Cortex of kidney (tissue), 1 donor: ENCODE measurements at places on chromosomes 6 and 20.

DNA sequence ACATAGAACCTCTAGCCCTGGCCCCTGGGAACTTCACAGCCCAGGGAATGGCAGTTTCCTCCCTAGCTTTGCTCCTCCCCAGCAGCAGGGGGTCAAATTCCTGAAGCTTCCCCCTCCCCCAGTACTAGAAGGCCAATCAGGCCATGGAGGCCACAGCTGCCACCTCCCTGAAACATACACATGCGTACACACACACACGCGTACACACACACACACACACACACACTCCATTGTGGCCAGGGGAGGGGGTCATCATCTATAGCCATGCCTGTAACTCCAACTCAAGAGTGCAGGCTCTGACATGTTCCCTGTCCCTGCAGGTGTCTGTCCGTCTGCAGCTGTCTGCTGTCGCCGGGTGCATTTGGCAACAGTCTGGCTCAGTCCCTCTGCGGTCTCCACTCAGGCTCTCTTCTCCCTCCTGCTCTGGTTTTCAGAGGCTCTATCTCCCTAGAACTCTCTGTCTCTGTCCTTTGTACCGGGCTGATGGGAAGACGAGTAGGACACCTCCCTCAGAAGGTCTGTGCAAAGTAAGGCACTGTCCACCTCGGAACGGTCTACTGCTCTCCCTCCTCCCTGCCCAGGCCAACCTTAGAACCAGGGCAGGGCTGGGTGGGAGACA, 1.4 kb downstream of the LRFN2 start:
- DNase-seq, result no peak

GRCh38 chr20:49867453-49868215, 47.7 kb downstream of the SPATA2 start:
- DNase-seq, result no peak

DNA sequence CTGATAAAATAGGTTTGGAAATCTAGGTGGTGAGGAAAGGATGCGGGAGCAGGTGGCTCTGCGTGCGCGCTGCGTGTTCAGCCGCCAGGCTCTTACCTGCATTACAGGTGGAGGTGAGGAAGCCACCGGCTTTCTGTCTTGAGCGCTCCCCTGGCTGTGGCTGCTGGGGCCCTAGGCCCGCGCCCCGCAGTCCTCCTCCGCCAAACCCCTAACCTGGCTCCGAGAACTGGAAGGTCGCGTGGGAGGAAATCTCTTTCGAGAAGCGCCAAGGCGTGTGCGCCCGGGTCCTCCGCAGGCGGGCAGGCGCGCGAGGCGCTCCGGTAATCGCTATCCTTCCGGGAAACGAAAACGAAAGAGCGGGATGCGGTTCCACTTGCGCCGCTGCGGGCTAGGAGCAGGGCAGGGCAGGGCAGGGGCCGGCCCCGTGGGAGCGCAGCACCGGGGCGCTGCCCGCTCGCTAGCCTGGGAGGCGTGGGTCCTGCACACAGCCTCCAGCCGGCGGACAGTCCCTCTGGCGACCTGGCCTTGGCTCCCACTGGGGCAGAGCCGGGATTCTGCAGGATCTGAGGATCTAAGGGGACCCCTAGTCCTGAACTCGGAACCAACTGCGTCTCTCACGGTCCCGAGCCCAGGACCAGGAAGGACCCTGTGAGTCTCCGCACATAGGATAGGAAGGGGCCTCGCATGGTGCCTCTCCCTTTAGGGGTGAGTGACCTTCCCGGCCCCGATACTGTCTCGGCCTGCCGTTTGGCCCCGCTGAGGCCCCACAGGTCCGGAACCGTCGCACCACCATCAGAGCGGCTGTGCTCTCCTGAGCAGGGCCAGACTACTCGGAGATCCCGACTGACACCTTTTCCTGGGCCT, at the start of gene ETV7:
Gene ETV7 (minus strand): TSS at position 230 of the 864 bp plus-strand sequence. CDS start 128 bp downstream, at position 102.
- no peak for DNase-seq

DNA sequence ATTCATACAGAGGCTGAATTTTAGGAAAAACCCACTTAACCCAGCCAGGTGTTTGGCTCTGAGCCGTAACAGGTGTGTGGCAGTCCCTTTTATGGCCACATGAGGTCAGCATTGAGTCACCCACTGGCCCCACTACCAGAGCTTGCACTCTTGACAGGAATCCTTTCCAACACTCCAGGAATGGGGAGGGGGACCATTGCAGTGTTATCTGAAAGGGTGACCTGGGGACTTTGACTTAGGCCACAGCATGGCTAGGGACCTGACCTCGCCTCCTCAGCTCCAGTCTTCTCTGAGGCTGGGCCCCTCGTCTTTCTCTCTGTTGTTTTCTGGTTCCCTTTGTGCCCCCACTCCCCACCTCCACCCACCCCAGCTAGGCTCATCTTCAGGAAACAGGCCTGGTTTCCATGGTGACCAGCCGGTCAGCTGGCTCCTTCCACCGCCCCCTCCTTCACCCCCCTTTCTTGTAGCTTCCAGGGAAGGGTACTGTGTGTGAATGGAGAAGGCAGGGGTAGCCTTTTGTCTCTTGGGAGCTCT, 2.1 kb upstream of the TMEM151B start:
- no peak for DNase-seq

DNA sequence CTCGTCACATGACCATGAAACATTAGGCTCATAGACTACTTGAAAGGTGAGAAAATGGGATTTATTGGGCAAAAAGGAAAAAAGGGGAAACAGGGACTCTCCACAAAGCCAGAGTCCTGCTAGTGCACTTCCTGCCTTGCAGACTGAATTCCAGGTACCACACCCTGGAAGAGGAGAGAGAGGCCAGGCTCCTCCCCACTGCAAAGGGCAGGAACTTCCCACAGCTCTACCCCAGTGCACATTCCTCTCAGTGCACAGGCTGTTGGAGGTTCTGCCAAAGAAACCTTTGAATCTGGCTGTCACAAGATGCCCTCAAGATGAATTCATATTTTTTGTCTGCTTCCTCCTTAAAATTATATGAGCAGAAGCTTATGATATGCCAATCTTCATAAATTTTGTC, 920.4 kb upstream of the GJE1 start:
- no peak for DNase-seq

GRCh38 chr6:24719125-24719971, at the start of gene C6orf62:
C6orf62 (minus strand) TSS chr6:24719154; CDS start chr6:24718668, 486 bp downstream.
- DNase-seq, result no peak

GRCh38 chr6:31687321-31687720, 6.5 kb upstream of the LY6G5C start:
- no peak for DNase-seq

- no peak for DNase-seq
These were observed 185.6 kb downstream of the TSHZ2 start for GRCh38 chr20:53157443-53158408.

GRCh38 chr6:34583861-34584604, 27.9 kb upstream of the SPDEF start:
- DNase-seq, result no peak

DNA sequence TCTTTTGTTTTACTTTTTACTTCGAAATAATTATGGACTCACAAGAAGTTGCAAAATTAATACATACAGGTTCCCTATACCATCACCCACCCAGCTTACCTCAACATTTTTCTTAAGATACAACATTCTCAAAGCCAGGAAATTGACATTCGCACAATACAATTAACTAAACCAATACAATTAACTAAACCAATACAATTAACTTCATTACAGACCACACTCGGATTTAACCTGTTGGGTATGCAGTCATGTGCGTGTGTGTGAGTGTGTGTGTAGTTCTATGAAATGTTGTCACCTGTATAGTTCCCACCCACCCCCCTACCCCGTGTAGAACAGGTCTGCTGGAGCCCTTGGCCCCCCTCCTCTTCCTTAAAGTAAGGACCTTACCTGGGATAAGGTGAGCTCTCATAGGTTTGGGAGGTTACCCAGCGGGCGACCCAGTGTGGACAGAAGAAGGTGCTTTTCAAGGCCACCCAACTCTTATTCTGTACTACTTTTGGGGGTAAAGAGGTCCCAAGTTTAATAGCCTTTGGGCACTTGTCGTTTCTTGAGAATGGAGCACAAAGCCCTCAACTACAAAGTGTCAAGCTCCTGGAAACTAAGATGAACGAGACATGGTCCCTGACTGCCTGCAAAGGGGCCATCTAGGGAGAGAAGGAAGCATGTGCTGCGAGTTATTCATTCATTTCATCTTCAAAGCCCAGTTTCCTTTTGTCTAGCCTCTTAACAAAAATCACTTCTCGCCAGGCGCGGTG, 544 bp upstream of the STK38 start:
- no peak for DNase-seq

DNA sequence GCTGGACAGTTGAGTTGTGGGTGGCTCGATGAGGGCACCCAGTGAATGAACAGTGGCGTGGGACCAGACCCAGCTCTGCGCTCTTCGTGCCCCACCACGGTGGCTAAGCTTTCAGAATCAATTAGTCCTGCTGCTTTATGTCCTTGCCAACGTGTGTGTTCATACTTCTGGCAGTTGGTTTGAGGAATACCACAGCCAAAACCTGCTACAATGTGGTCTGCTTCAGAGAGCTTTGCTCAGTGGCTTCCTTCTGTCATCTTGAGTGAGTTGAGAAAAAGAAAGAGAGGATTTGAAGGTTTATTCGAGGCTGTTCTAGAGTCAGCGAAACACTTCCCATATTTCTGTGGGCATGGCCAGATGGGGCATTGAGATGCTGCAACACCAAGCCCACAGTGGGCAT, 39.5 kb upstream of the SLC22A2 start:
- DNase-seq, result no peak

GRCh38 chr6:4942673-4943009, 61.2 kb downstream of the RPP40 start:
- DNase-seq, result no peak

- no peak for DNase-seq
These were observed 140.5 kb downstream of the BTBD3 start for GRCh38 chr20:12058216-12058615.

GRCh38 chr6:42354702-42355101, 97.0 kb downstream of the TRERF1 start:
- no peak for DNase-seq

DNA sequence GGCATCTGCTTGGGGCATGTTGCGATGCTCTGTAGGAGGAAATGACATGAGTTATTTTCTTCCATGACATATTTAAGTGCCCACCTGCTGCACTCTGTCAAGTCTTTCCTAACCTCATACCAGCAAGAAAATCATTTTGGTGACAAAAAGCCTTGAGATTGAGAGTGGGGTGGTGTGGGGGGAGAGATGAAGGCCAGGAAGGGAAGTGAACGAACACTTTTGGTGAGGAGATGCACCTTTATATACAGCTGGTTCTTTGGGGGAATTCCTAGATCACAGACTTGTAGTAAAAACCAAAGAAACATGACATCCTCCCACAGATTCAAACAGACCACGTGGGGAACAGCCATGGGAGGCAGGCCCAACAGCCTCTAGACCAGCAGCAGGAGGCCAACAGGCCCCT, 26.1 kb downstream of the NCOA5 start:
- DNase-seq, result no peak

GRCh38 chr20:8131598-8132483, at the start of gene PLCB1:
PLCB1 (plus strand) TSS chr20:8132266; CDS start chr20:8132652, 386 bp downstream.
- peak; percentile 39 for DNase-seq

DNA sequence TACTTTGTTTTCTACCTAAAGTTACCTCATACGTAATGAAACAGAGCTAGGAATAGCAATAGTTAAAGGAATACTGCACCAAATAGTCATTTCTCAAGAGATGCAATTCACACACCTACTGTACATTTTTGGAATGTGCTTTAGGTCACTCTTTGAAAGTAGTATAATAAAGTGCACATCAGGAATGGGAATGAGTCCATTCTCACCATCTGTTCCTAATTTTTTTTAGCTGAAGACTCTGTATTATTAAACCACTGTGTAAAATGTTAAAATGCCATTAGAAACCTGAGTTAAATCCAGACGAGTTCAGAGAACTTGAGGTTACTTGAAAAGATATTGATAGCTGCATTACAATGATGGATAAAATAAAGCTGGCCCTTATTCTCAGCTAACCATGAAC, 51.9 kb upstream of the EPHA7 start:
- DNase-seq, result no peak

DNA sequence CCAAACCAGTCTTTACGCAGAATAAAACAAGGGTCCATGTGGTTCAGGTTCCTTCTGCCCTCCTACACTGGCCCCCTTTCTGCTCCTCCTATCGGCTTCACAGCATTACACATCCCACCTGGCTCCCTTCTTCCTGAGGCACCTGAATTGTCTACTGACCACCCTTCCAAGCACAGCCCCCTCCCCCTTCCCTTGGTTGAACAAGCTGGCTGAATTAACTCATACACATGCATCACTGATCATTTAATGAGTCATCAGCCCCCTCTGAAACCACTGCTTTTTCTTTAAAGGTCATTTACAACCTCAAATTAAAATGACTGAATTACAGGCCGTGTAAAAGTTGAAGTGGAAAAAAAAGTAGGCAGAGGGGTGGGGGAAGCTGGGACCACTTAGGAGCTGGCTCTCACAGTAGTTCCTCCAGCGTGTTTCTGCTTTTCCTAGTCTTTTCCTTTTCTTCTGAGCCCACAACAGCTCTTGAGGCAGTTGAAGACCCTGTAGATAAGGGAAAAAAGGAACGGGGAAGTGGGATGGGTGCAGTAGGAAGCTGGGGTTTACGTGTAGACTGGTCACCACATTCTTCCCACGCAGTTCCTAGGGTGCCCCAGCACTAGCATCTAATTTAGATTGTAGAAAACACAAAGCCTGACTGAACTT, 67.6 kb downstream of the FYN start:
- no peak for DNase-seq

- DNase-seq, result no peak
These were observed 85.4 kb upstream of the MYLIP start for GRCh38 chr6:16043171-16044135.

GRCh38 chr6:83057705-83058321, 7.8 kb downstream of the UBE3D start:
- DNase-seq, result no peak

DNA sequence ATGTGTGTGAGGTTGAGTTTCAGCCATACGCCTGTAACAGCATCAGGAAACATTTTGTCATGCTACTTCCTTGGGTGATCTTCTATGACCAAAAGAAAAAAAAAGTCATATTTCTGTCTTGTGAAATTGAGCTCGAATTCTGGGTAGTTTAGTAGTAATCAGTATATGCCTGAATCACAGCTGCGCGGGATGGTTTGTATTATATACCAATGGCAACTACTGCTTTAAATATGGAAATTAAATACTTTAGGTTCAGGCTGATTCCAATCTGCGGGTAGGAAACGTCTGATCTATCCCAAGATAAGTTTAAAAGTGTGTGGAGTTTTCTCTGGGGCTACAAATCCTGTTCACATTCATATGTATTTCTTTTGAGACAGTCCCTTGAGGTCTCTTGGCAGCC, 115.6 kb upstream of the FERMT1 start:
- no peak for DNase-seq

DNA sequence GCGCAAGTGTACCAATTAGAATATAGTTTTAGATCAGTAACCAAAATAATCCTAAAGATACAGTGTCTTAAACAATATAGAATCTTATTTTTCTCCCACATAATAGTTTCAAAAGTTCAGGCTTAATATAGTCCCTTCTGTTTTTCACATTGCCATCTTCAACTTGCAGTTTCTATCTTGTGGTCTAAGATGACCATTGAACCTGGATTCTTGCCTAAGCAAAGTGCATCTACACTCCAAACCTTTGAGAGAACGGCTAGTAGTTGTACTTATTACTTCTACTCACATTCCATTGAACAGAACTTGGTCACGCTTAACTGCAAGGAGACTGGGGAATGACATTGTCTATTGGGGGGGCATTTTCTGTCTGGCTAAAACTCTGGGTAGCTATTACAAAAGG, 373.0 kb downstream of the LMBRD1 start:
- DNase-seq, result no peak

- DNase-seq, result no peak
These were observed 60.1 kb upstream of the OGFRL1 start for GRCh38 chr6:71228461-71229041.
